Activated T-cell treated with anti-CD3 and anti-CD28 coated beads, Interleukin-2, amount 50 U/mL, for 48 hours (primary cell): ENCODE measurements at places on chromosomes 6 and 20.
A peak's percentile ranks its signal among the peaks of the same experiment; 100 is the strongest.

DNA sequence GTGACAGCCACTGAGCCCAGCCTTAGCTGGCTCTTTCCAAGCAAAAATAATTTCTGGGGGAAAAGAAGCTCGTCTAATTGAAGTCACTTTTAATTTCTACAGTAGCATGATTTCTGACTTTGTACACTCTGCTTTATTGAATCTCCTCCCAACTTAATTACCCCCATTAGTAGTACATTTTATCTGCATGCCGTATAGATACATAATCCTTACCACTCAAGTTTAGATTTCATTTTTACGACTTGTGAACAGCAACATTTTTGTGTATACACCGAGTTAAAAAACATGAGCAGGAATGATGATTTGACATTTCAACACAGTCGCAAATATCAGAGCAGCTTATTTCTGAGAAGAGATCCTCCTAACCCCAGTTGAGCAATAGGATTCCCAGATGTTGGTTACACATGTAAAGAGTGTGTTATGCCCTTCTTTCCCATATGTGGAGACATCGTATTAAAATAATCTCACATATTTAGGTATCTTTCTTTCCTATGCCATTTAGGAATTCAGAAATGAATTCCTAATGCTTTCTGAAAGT is 127.3 kb upstream of the MTHFD1L start:
- no peak for DNase-seq

- no peak for DNase-seq
These were observed at the start of gene C6orf58 for GRCh38 chr6:127576874-127577273. C6orf58 (plus strand) TSS chr6:127577174; CDS start chr6:127577186, 12 bp downstream.

GRCh38 chr6:17483391-17484016 is 90.1 kb downstream of the CAP2 start:
- no peak for DNase-seq

DNA sequence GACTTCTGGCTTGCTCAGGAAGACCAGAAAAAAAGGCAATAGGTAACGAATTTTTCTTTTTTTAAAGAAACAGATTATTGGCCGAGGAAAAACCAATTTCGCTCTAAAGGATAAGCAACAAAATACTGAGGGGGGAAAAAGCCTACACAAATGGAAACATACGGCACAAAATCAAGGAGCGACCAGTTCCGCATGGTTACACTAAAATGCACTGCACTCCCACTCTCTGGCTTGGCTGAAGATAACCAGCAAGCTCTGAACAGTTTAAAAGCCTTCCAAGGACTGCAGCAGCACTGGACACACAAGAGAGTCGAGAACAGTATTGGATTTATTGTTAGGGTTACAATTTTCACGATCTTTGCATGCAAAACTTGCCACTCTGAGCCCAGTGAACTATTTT is 881 bp upstream of the MAP7 start:
- DNase-seq: no peak

- DNase-seq: no peak
These were observed 159.8 kb downstream of the PREX1 start for GRCh38 chr20:48667889-48668413.

DNA sequence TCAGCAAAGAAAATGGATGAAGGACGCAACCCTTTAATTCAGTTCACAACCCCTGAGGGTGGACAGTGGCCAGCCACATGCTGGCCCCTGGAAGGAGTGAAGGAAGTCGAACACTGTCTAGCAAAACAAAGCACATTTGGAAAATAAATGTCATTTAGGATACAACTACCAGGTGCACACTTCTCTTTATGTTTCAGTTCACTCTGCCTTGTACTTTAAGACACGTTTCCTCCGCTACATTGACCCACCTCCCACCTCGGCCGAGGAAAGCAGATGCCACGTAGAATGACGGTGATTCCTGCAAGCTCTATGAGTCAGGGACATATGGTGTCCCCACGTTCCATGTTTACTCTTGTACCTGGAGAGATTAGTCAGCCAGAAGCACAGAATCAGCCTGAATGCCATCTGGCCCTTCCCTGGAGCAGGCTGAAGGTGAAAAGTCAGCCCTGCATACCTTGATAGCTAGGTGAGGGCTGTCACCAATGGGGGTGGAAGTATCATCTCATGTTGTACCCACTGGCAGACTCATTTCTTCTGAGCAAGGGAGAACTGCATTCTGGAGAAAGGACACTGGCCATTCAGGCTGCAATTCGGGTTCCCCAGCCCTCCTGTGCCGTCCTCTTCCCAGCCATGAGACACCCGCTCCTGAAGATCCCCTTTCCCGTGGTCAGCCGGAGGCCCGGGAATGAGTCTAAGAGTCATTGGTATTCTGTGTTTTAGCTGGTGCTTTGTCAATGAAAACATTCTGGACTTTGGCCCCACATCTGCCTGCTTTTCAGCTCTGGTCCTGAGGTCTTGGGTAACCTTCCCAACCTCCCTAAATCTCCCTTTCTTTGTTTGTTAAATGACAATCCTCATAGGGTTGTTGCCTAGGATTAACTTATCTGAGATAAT is 60.6 kb downstream of the FOXA2 start:
- no peak for DNase-seq

- DNase-seq: no peak
These were observed at the start of gene MATN4 for GRCh38 chr20:45308117-45308778. MATN4 (minus strand) TSS chr20:45308299; CDS start chr20:45305582, 2,717 bp downstream.

- DNase-seq: no peak
These were observed 122.1 kb upstream of the BCLAF1 start for GRCh38 chr6:136411453-136412354.

GRCh38 chr6:119348096-119348747 is 1.3 kb downstream of the MAN1A1 start:
- peak; percentile 63 for DNase-seq

DNA sequence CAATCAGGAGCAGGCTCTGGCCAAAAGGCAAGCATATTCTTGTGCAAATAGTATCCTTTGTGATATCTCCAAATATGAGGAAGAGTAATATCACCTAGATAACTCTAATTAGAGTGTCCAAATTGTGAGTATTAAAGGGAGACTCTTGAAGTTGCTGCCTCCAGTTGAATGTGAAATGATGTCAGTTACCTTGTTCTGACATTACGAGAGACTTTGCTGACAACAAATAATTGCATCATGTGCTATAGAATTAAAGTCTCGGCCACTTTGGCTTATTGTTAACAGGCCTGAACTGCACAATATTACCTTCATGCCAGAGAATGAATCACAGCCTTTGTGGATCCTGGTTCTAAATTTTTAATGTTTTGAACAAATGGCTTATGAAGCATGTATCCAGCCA is 106.5 kb downstream of the AIG1 start:
- DNase-seq: no peak

DNA sequence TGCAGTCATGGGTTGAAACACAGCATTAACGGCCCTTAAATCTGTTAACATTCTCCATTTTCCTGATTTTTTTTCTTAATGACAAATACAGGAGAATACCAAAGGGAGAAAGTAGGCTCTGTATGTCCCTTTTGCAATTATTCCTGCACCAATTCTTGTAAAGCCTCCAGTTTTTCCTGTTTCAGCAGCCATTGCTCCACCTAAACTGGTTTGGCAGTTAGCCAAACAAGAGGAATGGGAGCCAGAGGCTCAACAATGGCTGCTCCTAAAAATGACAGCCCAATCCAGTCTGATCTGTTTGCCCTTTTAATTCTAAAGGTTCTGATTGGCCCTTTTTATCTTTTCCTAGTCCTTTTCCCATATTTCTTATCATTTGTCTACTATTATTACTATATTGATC is 284.2 kb upstream of the SGK1 start:
- no peak for DNase-seq

GRCh38 chr6:142537612-142538478 is 236.0 kb downstream of the ADGRG6 start:
- DNase-seq: peak; percentile 31

- DNase-seq: no peak
These were observed 113.7 kb downstream of the DLL1 start for GRCh38 chr6:170176898-170177771.
